GM12892 (cell line): ENCODE measurements at places on chromosomes 5 and 9.

- DNase-seq: no peak
Observed at GRCh38 chr5:74392711-74393351, 247.7 kb downstream of the ENC1 start.

DNA sequence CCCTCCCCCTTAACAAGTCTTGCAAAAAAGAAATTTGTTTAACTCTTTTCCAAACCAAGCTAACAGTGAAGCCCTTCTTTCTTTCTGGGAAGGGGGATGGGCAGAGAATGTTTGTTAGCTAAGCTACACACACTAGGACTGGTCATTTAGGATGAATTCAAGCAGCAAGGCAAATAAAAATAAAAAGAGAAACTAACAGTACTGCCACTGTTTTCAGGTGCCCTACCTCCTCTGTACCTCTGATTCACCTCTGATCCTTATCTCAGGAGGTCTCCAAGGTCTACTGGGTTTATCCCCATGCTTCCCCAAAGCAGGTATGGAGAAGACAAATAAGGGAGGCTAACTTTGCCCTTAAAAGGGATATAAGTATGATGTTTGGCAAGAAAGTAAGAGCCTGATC, 52.9 kb downstream of the ELL2 start:
- DNase-seq: no peak

DNA sequence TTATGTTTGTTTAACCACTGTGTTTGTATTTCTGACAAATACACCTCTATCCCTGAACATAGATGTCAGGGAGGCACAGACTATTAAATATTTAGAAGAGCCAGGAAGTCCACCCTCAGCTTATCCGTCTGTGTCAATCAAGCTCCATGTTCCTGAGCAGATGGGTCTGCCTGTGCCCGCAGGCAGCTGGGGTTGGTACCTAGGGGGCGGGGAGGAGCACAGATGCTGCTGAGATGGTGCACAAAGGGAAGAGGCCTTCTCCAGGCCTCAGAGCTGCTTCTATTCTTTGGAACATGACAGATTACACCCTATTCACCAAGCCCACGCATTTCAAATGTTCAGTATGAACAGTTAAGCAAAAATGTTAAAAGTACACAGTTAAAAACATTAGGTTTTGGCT, 142.1 kb downstream of the EPB41L4A start:
- no peak for DNase-seq

DNA sequence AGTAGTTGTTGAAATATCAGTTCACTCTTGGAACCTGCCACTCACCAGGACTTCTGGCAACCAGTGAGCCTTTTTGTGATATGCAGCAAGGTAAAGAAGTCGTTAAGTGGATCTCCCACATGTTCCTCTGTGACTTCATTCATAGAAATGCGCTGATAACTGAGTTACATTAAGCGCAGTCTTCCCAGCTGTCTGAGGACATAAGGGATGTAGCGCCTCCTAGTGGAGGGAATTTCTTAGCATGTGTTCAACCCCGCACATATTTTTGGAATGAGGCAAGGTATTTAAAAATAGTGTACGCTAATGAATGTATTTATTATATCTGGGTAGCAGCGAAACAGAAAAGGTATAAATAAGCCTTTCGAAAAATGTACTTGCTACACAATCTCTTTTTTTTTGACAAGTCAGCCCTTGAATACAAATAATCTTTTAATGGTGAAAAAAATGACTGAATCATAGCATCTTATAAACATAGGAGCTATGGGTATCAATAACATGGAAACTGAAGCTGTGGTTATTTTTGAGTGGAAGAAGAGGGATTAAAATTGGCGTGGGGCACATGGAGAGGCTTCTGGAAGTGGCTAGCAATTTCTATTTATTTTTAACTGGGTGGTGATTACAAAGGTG, 38.0 kb downstream of the PALM2AKAP2 start:
- DNase-seq: peak; percentile 7

DNA sequence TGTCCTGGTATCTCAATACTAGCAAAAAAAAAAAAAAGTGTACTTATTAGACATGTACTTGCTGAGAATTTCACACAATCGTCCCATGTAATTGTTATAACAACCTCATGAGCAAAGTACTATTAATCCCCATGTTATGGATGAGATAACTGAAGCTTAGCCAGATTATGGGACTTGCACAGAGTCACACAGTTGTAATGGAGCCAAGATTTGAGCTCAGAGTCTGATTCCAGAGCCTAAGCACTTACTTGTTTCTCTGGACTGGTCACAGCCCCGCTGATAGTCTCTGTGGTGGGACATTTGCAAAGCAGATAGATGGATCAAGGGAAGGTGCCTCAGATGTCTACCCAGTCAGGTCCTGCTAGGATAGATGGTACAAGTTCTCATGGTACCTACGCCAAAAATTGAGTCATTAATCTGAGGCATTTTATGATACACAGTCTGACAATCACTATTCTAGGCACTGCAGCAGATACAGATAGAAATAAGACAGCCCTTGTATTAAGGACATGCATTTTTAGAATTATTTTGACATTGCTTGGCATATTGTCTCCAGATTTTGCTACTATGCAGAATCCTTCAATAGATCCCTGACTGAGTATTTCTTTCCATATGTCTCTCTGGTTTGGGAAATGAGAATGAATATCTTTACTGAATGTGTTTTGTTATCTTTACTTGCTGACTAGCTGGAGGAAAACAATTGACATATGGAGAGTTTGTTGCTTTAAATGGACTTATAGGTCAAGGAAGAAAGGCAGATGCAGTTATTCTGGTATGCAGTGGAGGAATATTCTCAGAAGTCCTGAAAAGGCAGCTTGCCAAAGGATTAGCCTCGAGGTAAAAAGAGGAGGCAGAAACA, 149.5 kb downstream of the ADAMTSL1 start:
- no peak for DNase-seq

- no peak for DNase-seq
Observed at GRCh38 chr9:127390563-127390962, 6.4 kb upstream of the SLC2A8 start.

GRCh38 chr5:125327676-125328075, 581.2 kb upstream of the ZNF608 start:
- no peak for DNase-seq

DNA sequence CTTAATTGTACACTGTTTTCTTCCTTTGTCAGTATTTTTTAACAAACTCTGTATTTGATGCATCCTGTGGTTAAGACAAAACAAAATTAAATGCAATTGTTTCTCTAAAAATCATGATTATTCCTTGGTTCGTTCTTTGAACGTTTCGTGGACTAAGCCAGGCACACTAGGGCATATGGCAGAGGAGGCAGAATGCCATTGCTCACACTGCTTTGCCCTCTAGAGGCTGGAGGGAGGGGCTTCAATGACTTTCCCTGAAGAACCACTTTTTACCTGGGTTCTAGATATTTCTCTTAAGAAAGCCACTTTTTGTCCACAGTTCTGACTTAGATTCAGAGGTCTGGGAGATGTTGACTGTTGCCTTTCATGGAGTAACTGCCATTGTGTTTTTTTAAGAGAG, 236.2 kb upstream of the ADAMTSL1 start:
- DNase-seq: no peak

DNA sequence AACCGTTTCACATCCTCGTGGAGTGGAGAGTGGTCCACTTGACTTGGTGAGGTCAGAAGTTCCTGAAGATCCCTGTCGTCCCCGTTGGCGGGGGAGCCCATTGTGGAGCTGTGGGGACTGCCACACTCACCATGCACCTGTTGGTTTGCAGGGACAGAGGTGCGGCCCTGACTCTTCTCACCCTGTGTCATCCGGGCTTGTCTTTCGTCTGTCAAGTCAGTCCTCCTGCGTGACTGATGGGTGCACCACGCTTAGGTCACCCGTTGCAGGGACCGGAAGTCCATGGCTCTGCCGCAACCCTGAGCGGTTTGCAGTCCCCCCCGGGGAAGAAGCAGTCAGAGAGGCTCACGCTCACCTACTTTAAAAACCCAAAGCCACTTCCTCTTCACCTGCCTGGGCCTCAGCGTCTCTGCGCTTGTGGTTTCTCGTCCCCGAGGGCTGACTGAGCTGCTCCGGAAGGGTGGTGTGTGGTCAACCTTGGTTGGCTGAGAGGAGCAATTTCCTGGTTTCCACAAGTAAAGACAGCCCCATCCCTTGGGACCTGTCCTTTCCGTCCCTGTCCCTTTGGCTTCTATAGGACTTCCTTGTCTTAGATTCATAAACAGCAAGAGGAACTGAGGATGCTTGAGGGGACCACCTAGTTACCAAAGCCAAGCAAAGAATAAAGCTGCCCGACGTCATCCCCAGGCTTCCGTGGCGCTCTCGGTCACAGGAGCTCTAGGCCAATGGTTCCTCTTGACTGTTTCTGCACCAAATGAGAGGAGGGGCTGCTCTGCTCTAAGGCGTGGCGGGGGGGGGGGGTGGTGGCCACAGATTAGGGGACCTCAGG, 53.2 kb downstream of the USP20 start:
- peak; percentile 66 for DNase-seq

- no peak for DNase-seq
Observed at GRCh38 chr5:141867651-141868050, 10.6 kb downstream of the PCDH1 start.

- no peak for DNase-seq
Observed at GRCh38 chr9:76374783-76375559, 19.3 kb downstream of the RFK start.

- DNase-seq: no peak
Observed at GRCh38 chr9:2027543-2028160, 12.5 kb downstream of the SMARCA2 start.

DNA sequence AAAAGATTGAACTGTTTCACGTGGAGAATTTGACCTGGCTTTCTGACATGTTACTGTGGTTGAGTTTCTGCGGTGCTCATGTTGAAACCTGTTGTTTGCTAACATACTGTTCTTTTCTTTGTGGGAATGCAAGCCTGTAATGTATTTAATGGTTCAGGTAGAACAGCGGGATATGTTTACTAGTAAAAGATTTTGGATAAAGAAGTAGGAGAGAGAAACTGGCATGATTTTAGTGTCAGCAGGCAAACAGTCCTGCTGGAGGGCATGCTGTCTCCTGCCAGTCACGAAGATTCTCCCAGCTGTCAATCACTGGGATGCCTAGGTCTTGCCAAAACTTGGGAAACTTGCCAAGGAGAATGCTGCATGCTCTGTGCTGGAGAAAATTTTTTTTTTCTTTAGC, 263.5 kb downstream of the TAF11L14 start:
- DNase-seq: no peak

GRCh38 chr5:55304584-55304983, 2.9 kb downstream of the DHX29 start:
- DNase-seq: no peak

DNA sequence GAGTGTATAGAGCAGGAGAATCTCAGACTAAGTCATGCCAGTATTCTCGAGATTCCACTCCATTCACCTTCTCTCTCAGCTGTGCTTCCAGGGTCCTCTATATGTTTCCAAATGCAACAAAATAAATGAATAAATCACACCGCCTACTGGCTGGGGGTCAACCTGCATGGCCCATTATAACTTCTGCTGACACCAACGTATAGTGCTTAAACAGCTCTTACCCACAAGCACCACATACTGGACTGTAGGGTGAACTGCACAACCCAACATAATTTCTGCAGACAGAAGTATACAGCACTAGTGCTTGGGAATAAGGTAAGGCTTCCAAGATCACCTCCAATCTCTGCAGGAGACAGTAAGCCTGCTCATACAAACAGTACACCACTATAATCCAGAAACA, 33.1 kb upstream of the HTR4 start:
- DNase-seq: no peak

DNA sequence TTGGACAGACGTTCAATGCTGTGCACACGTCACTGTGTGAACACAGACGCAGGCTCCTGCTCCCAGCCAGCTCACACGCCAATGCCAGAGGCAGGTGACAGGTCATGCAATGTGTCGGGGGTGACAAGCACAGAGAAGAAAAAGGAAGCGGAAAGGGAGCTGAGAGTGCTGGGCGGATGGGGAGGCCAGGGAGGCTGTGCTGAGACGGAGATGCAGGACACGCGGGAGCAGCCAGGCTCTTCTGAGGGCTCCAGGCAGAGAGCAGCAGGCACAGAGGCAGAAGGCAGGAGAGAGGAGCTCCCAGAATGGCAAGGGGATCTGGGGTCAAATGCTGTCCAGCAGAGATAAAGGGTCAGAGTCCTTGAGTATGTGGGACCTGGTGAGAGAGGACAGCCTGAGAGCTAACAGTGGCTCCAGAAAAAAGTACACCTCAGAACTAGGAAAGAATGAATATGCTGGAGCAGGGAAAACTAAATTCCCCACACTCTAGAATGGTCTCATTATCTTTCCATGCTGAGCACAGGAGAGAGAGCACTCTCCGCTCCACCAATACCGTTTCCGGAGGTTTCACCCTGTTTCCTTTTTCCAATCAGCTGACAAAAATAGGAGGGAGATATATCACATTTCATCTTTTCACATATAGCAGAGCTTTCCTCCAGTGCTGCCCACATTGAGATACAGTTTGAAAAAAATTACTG, 32.8 kb upstream of the NSMF start:
- no peak for DNase-seq

DNA sequence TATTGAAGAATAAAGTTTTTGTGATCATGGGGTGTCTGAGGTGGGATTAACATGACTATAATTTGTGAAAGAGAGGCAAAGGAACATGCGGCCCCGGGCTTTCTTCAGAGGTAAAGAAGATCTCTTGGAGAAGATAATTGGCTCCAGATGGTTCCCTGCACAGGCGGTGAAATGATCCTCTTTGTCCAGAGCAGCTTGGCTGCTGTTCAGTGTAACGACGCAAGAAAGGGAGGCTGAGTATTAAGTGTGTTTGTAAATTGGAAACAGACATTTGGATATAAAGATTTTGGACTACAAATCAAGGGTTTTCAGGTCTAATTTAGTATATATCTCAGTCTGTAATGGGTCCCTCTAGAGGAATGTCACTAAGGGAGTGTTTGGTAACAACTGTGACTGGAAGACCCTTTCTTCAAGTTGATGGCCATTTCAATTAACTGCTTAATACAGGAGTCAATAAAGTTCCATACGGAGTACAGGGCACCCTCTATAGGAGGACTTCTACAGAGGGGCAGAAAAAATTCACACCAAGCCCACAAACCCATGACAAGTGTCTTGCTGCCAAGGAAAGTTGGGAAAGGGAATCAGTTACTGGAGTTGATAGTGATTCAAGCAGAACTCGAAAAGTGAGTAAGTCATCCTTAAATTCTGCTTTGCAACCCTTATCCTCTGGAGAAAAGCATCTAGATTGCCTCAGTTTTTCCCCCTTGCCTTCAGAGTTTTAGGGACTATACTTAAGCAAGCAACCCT, 4.1 kb downstream of the EQTN start:
- DNase-seq: no peak

DNA sequence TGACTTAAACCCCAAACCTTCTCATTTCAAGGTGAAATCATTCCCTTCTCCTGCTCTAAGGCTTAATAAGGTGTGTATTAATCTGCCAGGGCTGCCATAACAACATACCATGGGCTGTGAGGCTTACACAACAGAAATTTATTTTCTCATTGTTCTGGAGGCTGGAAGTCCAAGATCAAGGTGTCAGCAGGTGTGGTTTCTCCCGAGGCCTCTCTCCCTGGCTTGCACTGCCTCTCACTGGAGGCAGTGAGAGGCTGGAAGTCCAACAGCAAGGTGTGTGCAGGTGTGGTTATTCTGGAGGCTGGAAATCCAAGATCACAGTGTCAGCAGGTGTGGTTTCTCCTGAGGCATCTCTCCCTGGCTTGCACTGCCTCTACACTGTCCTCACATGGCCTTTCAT, 280.3 kb upstream of the TUT7 start:
- DNase-seq: no peak

- DNase-seq: no peak
Observed at GRCh38 chr5:163612358-163613149, 107.1 kb downstream of the MAT2B start.
